Cerebellum (tissue), 4 donors: ENCODE measurements at places on chromosomes 2 and 18. TPM values are rescaled to one million over a fixed set of nuclear protein-coding genes. Genes with fewer than 3 reads are reported as not detected.

DNA sequence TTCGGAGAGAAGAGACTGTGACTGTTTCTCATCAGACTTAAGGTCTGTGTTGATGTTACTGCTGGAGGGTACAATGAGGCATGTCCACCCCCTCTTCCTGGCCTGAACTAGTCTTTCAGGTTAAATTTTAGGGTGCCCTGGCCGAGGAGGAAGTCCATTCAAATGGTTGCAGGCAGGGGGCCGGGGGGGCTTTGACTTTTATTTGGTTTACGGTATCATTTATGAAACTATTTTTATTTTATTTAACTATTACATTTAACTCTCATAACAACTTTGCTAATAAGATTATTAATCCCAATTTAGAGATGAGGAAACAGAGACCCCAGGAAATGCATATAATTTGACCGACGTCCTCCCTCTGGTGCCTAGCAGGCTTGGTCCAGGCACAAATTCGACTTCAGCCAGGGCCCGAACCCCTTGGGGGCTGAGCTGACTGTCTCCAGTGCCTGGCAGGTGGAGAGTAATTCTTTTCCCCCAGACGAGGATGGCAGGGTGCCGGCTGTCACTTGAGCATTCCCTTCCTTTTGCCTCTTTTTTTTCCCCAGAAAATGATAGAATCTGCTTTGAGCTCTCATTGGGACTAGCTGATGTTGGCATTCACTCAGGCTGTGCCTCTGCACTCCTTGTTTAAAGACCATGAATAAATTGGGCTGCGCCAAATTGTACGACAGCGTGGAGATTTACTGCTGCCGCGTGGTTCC, 255.3 kb upstream of the SALL3 start:
- no peak for DNase-seq

DNA sequence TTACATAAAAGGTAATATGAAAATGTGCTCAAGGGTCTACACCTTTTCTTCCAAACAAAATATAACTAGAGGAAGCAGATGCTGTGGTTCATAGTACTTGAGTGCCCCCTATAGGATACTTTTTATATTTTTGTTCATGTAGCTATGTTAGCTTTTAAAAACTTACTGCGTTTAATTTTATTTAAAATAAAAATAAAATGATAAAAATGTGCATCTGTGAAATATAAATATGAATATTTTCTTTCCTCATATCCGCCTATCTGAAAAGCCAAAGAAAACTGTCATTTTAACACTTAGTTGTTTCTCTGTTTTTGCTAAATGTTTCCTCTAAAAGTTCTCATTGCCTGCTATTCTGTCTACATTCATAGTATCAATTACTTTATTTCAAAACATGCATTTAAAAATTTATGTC, 9.6 kb upstream of the LRP1B start:
- DNase-seq = peak; percentile 18

DNA sequence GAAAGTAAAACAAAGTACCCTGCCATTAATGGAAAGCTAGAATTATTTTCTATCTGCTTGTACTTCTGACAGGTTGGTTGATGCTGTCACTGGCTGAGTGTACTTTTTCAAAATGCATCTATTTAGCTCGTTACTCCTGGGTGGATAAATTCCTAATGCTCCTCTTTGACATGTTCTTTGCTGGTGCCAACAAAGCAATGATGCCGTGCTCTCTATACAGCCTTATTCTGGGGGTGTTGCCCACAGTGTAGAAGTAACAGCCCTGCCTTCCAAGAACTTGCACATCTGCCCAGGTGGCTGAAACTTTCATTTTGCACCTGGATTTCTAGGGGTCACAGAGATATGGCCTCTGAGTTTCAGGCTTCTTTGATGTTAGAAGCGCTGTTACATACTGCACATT, 132.4 kb downstream of the SLC4A3 start:
- DNase-seq = no peak

- peak; percentile 73 for DNase-seq
Observed at GRCh38 chr18:111306-112014, 46.9 kb upstream of the USP14 start.

The RESP18 gene
- 1.1 TPM for total RNA-seq

The ACADL gene
- 4.7 TPM for total RNA-seq

The KCNIP3 gene
- 20.8 TPM for total RNA-seq
